ENCODE measurements at places on chromosomes 2 and 18.

DNA sequence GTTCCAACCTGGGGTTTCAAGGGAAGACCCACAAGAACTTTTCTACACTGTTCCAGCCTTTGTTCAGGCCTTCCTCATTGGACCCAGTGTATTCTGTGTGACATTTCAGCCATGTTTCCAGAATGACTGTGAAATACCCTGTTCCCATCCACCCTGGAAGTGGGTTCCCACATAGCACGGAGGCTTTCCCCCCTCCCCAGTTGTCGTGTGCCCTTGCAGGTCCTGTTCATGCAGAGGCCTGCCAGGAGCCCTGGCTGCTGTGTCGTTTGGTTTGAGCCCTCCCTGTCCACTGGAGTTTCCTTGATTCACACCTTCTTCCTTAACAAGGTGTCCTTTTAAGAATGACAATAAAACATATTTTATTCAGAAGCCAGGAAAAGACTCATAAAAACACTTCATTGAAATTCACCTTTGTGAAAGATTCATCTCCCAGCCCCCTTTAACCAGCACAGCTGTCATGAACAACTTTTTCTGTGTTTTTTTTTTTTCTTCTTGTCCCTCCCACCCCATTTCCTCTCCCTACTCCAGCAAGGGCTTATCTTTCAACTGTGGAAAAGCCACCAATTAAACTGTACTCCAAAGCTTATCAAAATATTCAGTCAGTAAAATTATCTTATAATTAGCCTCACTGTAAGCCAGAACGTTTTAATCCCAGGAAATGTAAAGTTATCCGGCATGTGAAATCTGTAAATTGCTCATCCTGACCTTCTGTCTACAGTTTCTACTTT lies 106.4 kb downstream of the ACOXL start:
- DNase-seq, result no peak

DNA sequence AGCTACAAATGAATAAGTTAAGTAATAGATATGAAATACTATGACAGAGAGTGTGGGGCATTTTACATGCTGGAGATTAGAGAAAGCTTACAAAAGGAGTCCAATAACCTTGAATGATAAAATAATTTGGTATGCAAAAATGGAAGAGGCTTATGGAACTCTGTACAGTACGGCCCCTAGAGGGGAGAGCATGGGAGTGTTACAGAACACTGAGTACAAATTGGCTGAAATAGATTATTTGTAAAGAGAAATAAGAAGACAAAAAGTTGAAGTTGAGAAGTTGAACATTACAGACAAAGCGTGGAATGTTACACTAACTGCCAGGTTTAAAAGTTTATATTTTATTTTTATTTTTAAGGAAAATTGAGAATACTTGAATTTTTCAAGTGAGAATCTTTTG lies 192.1 kb upstream of the DOK6 start:
- DNase-seq, result no peak

GRCh38 chr18:26386002-26386401 lies 159.8 kb downstream of the TAF4B start:
- no peak for DNase-seq

- no peak for DNase-seq
Observed at GRCh38 chr2:238117199-238118154, 17.3 kb downstream of the ESPNL start.

DNA sequence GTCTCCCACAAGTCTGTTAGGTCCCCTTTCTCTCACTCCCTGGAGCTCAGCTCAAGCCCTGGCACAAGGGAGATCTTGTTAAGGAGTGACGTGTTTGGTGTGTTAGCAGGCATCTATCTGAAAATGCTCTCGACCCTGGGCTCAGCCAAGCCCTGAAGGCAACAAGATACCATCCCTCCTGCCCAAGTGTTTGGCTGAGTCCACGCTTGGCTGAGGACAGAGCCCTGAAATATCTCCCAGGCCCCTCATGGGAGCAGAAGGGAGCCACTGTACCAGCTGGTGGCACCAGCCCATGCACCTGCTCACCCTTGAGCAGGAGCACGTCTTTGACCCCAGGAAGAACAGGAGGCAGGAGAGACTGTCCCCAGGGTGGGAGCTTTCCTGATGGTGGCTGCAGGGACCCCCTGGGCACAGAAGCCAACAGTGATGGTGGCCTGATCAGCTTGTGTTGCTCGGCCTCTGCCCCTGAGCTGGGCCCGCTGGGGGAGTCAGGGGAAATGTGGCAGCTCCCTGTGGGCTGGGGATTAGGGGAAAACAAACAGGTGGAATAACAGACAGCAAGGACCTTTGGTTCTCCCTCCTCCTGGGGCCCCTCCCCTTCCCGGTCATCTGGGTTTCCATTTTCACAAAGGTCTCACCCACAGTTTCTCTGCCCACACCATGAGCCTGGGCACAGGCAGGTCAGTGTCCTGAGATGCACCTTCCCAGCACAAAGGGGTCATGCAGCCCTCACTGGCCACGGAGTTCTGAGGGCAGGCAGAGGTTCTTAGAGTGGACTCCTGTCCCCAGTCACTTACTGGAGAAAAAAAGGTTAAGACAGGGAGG lies 91.6 kb downstream of the RHOB start:
- no peak for DNase-seq

DNA sequence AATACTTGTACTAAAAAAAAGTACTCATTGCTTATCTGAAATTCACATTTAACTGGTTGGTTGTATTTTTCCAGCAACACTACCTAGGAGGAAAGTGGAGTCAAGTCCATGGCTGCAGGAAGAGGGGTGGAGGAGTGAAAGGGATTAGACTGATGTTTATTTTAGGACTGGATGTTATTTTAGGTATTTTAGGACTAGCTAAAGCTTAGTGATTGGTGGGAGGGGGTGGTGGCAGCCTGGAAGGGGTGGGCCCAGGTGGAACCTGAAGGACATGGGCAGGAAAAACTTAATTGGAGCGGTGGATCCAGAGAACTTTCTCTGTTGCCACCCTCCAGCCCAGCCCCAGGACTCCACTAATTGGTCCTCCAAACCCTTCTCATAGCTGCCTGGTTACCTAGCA lies 3.9 kb upstream of the TMBIM1 start:
- DNase-seq, result no peak

DNA sequence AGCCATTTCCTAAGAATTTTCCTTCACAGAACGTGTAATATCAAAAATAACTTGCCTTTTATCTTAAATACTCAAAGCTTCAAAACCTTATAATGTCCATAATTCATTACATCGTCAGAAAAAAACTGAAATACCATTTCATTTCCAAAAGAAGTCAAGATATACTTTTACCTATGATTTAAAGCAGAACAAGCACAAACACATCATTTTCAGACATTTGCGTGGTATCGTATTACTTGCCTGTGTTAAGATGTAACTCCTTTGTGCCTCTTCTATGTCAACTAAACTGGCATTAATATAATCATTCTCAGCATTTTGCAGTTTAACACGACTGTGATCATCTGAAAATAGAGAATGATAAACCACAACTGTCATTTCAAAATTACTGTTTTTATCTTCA lies 47.5 kb downstream of the PTPN2 start:
- DNase-seq, result no peak

DNA sequence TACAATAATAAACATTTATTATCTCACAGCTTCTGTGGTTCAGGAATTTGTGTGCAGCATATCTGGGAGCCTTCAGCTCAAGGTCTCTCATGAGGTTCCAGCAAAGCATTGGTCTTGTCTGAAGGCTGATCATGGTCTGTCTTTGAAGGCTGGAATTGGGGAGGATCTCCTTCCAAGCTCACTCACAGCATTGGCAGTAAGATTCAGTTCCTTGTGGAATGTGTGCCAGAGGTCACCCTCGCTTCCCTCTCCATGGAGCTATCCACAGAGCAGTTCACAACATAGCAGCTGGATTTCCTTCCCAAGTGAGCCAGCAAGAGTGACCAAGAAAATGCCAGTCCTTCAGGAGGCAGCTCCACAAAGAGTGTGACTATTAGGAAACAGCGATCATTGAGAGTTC lies 202.2 kb upstream of the ST6GAL2 start:
- DNase-seq, result no peak

DNA sequence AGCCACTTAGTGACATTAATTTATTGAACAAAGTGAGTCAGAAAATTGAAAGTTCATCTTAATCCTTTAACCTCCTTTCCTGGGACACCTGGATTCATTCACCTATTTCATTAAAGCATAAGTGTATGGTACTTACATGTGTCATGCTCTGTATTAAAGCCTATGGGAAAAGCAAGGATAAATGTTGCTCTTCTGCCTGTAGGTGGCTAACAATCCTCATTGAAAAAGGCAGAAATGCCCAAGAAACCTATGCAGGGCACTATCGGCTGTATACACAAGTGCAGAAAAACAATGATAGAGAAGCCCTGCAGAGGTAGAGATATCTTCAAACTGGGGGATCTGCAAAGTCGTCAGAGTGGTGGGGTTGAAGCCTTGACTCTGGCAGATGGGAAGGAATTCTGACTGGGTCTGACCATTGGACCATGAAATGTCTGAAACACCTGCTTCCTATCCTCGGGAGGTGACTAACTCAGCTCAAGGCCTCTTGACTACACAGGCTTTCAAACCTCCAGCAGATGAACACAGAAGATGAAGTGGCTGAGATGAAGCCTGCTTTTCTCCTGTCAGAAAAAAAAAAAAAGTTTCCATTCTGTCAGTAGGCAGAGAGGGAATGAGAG lies 83.1 kb downstream of the DCC start:
- no peak for DNase-seq

- no peak for DNase-seq
Observed at GRCh38 chr2:170163411-170164065, 14.4 kb upstream of the MYO3B start.

DNA sequence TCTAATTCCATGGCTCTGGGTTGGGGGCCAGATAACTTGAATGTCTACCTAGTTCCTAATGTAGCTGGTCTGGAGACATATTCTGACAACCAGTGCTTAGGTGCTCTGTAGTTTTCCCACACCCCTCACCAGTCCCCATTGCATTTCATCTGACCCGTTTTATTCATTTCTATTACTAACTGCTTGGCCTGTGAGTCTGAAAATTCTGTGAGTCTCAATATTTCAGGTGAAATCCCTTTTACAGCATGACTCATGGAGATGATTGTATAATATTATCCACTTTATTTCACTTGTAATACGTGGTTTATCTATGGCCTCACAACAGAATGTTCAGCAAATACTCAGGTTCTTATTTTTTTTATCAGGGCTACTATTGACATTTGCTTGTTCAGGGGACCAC lies 103.7 kb upstream of the UGP2 start:
- no peak for DNase-seq

GRCh38 chr2:78601113-78601512 lies 424.4 kb upstream of the REG3G start:
- DNase-seq, result no peak

DNA sequence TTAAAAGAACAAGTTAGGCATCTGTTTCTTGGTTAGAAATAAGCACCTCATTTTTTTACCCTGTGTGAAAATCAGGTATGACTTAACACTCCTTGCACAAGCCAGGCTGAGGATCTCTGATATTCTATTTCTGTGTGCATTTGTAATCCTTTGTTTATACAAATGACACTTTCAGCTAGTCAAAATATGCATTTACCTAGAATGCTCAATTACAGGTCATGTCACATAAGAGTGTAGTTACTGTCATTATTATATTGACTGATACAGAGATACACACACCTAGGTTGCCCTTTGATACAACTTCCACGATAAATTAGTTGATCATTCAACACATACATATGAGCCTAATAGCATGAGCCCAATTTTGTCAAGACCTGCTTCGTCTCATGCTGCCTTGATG lies 144.3 kb downstream of the CHST9 start:
- DNase-seq, result no peak

- DNase-seq, result no peak
Observed at GRCh38 chr2:16522031-16522831, 143.4 kb downstream of the CYRIA start.

DNA sequence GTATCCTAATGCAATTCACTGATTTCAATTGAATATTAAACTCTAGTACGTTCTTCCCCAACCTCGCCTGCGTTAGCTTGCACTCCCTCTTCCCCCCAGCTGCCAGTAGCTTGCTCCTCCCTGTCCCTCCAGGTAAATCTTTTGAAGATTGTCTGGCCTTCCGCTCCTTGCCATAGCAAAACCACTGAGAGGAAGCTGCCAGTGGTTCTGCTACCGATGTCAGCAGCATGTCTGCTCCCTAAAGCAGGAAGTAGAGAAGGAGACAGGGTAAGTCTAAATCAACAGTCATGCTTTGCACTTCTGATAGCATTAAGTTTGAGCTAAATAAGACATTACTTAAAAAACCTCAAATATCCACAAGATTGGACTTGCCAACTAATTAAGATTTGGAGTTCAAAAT lies 89.1 kb downstream of the SCN2A start:
- DNase-seq, result no peak

GRCh38 chr18:6396847-6397246 lies 17.9 kb downstream of the L3MBTL4 start:
- no peak for DNase-seq

GRCh38 chr2:235330775-235331451 lies 162.9 kb upstream of the AGAP1 start:
- no peak for DNase-seq

DNA sequence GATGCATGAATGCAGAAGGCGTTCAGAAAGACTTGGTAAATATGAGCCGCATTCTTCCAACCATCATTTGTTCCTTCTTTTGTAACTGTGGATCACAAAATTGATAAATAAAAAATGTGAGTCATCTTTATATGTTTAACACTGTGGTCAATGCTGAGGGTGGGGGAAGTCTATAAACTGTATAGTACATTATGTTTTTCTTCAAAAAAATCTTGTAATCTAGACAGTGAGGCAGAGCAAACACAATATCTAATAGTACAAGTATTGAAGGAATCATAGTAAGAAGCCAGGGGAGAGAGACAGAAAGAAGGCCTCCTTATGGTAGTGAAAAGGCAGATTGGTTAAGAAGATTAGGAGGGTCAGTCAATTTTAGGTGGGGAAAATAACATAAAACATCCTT lies 30.7 kb upstream of the CALCRL start:
- no peak for DNase-seq

- no peak for DNase-seq
Observed at GRCh38 chr18:45456090-45457021, 158.9 kb upstream of the SLC14A2 start.

DNA sequence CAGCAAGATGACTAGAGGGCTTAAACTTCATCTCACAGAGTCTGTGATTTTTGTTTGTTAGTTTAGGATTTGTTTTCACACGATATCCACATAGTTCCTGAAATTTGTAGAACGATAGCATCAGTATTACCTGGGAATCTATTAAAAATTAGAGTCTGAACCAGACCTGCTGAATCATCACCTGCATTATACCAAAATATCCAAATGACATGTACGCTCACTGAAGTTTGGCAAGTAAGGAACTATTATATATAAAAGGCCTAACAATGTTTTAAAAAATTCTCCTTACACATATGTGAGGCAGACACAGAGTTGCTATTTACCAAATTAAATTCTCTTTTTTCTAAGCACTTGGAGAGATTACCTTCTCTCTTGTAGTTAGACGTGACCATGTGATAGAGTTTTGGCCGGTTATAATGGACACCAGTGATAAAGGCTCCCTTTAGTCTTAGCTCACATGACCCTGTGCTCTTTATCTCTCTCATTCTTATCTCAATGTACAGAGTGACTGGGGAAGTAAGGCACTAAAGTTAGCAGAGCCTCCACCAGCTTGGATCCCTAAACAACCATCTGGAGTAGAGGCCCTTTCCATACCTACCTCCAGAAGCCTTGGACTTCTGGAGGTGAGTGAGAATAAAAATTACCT lies 363.1 kb downstream of the DSC3 start:
- DNase-seq, result no peak

GRCh38 chr18:60372132-60372531 lies 443 bp downstream of the MC4R start:
- DNase-seq, result no peak
